Dermis microvascular lymphatic vessel endothelial cell (primary cell): ENCODE measurements at places on chromosomes 7 and 10. TPM values are rescaled to one million over a fixed set of nuclear protein-coding genes. Genes with fewer than 3 reads are reported as not detected.

The GJC3 gene
- total RNA-seq: 0.26 and 0.63 TPM in 2 replicates

The SLC13A4 gene
- total RNA-seq: not detected in 2 replicates

The RBM20 gene
- total RNA-seq: 0.77 and 1.5 TPM in 2 replicates

The INA gene
- total RNA-seq: 0.13 TPM in 2 replicates

The STRIP2 gene
- total RNA-seq: 2.3 TPM in 2 replicates

The PTF1A gene
- not detected in 2 replicates for total RNA-seq

The RNF133 gene
- 0.51 and 1.0 TPM in 2 replicates for total RNA-seq

The SH2D4B gene
- under 0.01 and 0.13 TPM in 2 replicates for total RNA-seq

The TRIM8 gene
- total RNA-seq: 38.4 and 82.4 TPM in 2 replicates

The EPHB4 gene
- total RNA-seq: 272 and 378 TPM in 2 replicates

The RSPH10B gene
- total RNA-seq: 0.64 and 2.4 TPM in 2 replicates

The SDHAF3 gene
- total RNA-seq: 1.8 and 2.2 TPM in 2 replicates

The HOXA2 gene
- total RNA-seq: 0.25 and 0.39 TPM in 2 replicates

The ATP5MK gene
- total RNA-seq: 140 and 201 TPM in 2 replicates

The MOGAT3 gene
- total RNA-seq: not detected in 2 replicates

The PIP4K2A gene
- total RNA-seq: 27.0 and 27.9 TPM in 2 replicates

The SORBS1 gene
- total RNA-seq: 0.77 and 2.4 TPM in 2 replicates
